ENCODE measurements at places on chromosomes 4 and X.

- DNase-seq = no peak
Observed at GRCh38 chr4:181659202-181659601, 584.0 kb upstream of the TENM3 start.

- no peak for DNase-seq
Observed at GRCh38 chrX:134810211-134810610, 151.9 kb upstream of the PLAC1 start.

DNA sequence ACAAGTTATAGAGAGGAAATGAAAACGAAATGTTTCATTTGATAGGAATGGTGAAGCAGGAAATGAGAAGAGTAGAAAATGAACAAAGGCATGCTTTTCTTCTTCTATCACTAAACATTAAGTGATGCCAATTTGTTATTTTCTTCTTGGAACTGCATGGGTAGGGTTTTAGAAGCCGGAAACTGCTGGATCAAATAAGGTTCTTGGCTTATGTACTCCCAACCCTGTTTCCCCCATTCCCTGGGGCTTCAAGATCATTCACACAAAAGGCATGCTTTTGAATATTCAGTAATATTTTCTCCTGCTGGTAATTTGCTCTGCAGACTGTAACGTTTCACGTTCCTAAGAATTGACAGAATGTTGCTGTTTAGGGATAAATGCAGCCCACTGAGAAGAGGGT is 224.1 kb downstream of the NLGN4X start:
- DNase-seq = no peak

GRCh38 chrX:39755143-39756032 is 342.4 kb downstream of the BCOR start:
- DNase-seq = no peak

- no peak for DNase-seq
Observed at GRCh38 chrX:2561456-2561855, 60.7 kb upstream of the DHRSX start.

- DNase-seq = no peak
Observed at GRCh38 chr4:138446456-138446855, 204.3 kb upstream of the SLC7A11 start.

DNA sequence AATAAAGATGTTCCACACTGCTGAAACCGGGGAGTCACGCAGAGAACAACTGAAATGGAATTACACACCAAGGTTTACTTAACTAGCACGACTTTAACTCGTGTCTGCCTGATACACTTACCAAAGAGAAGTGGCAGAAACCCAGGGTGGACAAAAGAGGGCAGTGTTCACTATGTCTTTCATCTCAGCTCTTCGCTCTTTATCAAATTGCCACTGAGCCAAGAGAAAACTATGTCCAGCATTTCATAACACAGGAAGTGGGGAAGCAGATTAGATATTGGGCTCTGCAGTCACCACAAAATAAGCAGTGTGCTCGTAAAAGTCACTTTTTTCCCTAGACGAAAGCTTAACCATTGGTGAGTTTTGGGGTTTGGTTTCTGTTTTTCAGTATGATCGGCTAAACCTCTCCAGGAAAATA is 155.7 kb downstream of the CHIC2 start:
- DNase-seq = no peak

- no peak for DNase-seq
Observed at GRCh38 chr4:99965674-99966350, 15.7 kb upstream of the H2AZ1 start.

- DNase-seq = no peak
Observed at GRCh38 chrX:16664074-16664473, 14.1 kb downstream of the S100G start.

GRCh38 chrX:44785652-44786051 is 58.2 kb upstream of the DUSP21 start:
- no peak for DNase-seq

GRCh38 chr4:155072417-155072816 is 136.0 kb upstream of the NPY2R start:
- no peak for DNase-seq

GRCh38 chr4:3426465-3427133 is 15.2 kb upstream of the HGFAC start:
- no peak for DNase-seq

GRCh38 chr4:114599231-114599902 is 760 bp downstream of the UGT8 start:
- DNase-seq = no peak

GRCh38 chr4:92232566-92232965 is 71.2 kb upstream of the GRID2 start:
- no peak for DNase-seq

DNA sequence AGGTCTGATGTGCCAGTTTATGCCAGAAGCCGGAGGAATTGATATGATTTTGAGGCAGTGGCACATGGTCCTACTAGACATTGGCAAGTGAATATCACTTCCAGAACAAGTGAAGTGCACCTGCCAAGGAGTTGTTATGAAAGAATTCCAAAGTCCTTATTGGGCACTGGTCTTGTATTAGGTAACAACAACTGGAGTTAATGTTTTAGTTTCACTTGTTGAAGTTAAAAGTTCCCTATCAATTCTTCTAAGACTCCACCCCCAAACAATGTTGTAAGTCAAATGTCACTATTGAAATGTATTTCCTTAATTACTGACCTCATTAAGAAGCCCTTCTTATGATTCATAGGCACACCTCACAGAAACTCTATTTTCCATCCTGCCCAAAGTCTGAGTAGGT is 3.1 kb downstream of the TET2 start:
- no peak for DNase-seq

DNA sequence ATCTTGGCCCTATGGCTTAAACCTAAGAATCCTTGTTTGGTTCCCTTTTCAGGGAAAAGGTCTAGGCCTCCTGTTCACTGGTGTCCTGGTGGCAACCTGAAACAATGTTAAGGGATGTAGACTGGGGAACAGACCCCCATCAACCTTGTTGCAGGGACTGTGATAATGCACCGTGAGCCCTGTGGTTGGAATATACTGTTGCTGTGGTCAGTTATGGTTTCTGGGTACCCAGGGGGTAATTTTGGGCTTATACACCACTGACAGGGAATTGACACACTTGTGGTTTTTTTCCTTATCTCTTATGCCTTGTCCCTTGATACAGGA is 64.0 kb upstream of the WDR1 start:
- DNase-seq = no peak

- no peak for DNase-seq
Observed at GRCh38 chrX:23616361-23616760, 50.9 kb upstream of the PRDX4 start.

DNA sequence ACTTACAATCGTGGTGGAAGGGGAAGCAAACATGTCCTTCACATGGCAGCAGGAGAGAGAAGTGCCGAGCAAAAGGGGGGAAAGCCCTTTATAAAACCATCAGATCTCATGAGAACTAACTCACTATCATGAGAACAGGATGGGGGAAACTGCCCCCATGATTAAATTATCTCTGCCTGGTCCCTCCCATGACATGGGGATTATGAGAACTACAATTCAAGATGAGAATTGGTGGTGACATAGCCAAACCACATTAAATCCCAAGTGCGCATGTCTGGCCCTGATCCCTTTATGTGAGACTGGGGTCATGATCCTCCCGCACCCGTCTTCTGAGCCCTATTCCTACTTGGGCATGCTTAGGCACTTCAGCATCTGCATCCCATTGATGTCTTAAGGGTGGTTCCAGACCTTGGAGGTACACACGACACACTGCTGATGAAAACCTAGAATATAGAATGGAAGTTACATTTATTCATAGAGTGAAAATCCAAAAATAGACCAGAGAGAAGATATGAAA is 116.0 kb downstream of the PTTG2 start:
- DNase-seq = no peak

- no peak for DNase-seq
Observed at GRCh38 chrX:86241547-86241946, 93.3 kb downstream of the DACH2 start.

DNA sequence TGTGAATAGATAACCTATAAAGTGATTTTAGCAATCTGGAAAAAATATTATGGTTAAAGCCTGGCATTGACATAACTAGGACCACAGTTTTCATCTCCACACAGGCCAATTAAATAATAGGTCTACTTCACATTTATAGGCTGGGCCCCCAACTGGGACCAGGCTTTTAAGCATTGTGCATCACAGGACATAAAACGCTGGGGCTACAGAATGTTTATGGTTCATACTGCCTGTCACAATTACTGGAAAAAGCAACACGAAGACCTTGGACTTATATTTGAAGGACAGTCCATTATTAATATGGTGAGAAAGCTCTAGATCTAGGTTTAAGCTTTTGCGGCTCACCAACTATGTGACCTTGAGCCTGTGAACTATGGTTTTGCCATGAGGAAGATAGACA is 94.2 kb downstream of the MFAP3L start:
- no peak for DNase-seq

DNA sequence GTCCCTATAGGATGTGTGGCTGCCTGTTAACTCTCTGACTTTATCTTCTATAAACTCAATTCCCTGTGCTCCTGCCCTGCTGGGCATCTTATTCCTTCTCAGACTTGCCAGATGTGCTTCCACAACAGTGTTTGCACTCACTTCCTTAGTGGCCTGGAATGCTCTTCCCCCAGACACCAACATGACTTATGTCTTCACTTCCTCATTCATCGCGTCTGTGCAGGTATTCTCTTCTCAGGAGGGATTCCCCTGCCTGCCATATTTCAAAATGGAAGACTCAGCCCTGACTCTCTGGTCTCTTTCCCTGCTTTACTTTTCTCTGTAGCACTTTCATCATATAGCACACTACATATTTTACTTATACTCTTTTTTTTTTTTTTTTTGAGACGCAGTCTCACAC is 344.0 kb downstream of the CENPC start:
- DNase-seq = no peak

DNA sequence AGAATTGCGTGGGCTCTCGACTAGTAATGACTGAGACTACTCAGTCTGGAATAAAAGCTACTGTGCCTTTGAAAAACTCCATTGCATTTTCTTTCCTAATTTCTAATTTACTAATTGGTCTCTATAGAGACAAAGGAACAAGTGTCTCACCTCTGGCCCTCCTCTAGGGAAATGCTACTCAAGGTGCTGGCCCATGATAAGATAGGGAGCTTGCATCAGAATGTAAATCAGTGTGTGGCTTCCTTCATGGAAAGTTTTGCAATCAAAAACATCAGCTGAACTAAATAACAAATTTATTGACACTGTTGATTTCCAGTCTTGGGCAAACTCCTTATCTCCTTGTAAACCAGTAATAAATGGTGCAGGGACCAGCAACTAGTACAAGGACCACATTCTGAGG is 81.8 kb downstream of the SRPX start:
- DNase-seq = no peak

- DNase-seq = no peak
Observed at GRCh38 chr4:36053930-36054329, 190.4 kb downstream of the ARAP2 start.

GRCh38 chr4:153151535-153152455 is 52.4 kb upstream of the TRIM2 start:
- peak; percentile 30 for DNase-seq

DNA sequence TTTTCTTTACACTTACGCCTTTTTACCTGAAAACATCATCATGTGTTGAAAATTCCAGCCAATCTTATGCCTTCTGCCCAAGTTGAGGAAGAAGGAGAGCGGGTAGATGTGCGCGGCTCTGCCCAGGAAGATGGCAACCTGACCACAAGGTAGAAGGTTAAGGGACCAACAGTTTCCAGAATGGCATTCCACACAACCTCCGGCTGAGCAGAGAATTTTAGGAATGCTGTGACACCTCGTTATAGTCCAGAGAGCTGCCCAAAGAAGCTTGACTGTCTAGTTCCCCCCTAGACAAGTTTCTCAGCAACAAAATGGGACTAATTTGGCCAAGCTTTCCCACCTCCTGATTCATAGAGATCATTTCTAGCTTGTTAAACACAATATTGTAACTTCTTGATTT is 75.1 kb downstream of the CHST7 start:
- no peak for DNase-seq

DNA sequence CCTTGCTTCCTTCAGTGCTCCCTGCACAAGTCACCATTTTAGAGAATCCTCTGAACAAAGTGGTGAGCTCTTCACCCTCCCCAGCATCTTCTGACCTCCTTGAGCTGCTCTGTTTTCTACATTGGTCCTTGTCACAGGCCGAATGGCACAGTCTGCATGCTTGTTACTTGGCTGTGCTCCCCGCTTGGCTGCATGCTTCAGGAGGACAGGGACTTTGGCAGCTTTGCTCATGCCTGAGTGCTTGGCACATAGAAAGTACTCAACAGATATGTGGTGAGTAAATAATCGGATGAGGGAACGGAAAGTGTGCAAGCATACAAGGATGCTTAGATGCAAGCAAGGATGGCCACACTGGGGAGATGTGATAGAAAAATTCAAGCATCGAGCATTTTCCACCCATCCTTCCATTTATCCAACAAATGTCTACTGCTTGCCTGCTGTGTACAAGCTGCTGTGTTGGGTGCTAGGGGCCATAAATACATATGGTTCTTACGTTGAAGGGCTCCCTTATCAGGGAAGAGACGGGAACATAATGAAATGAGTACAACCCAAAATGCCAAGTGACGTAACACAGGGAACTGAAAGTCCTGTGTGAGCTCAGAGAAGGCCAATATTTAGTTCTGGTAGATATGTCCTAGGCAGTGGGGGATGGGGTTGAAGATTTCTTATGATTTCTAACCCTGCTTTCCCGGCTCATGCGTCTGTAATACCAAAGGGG is 31.2 kb downstream of the SLC2A9 start:
- DNase-seq = no peak

GRCh38 chr4:113701169-113701568 is 60.4 kb downstream of the CAMK2D start:
- DNase-seq = no peak

DNA sequence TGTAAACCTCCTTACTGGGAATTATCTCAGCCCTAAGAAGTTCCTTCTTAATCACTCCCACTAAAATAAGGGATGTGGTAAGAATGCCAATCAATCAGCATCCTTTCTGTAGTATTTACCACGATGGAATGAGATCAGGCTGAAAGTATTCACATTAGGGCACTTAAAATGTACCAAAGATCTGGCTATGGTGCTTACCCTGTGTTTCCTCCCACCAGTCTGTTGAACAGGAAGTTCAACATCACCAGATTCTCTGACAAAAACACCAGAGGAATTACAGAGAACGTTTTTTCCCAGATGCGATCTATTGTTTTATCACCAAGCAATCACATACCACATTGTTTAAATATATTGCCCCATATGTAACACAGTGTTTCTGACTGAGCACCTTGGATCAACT is 2.1 kb upstream of the CLCN3 start:
- DNase-seq = no peak

DNA sequence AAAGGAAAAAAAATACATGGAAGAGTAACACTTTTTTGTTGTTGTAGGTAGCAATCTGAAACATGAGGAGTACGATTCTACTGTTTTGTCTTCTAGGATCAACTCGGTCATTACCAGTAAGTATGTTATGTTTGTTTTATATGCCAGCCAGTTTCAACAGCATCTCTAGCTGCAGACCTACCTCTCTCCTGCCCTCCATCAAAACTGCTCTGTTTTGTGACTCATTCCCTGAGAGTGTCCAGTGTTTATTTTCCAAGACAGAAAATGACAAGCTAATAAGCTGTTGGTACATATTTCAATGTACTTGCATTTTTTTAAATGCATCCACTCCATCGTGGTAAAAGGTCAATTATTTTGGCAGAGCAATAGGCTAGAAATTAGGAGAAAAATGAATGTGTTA is 347 bp downstream of the AMTN start:
- no peak for DNase-seq

Measured in activated CD4-positive, alpha-beta T cell treated with anti-CD3 and anti-CD28 coated beads for 24 hours (primary cell).